ENCODE measurements at places on chromosomes 1 and 21. TPM values are rescaled to one million over a fixed set of nuclear protein-coding genes. Genes with fewer than 3 reads are reported as not detected.

- no peak overlapping the region for H3K4me3 ChIP-seq
- no peaks in the 10 kb centered on the region for H3K27me3 ChIP-seq
- H3K36me3 ChIP-seq = no peaks in the 10 kb centered on the region
- H3K4me1 ChIP-seq = no peaks in the 10 kb centered on the region
Measured at GRCh38 chr1:167808104-167808503, 86.3 kb downstream of the MPZL1 start.

DNA sequence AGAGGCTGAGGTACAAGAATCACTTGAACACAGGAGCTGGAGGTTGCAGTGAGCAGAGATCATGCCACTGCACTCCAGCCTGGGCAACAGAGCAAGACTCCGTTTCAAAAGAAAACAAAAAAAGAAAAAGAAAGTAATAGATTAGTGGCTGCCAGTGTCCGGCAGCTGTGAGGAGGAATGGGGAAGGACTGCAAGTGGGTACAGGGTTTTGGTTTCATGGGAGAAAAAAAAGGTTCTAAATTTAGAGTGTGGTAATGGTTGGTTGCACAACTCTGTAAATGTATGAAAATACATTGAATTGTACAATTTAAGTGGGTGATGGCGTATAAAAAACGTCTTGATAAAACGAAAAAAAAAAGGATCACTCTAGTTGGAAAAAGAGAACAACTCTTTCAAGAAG lies 6.7 kb downstream of the TAF1A start:
- peaks cover 3% of the 10 kb centered on the region for H3K4me1 ChIP-seq
- H3K36me3 ChIP-seq = no peaks in the 10 kb centered on the region
- no peak for DNase-seq
- no peaks in the 10 kb centered on the region for H3K27me3 ChIP-seq
- H3K27ac ChIP-seq = no peak overlapping the region

GRCh38 chr1:198776602-198777029 lies 137.8 kb downstream of the PTPRC start:
- no peaks in the 10 kb centered on the region for H3K4me1 ChIP-seq
- DNase-seq = no peak
- H3K27ac ChIP-seq = no peak overlapping the region
- no peaks in the 10 kb centered on the region for H3K36me3 ChIP-seq

DNA sequence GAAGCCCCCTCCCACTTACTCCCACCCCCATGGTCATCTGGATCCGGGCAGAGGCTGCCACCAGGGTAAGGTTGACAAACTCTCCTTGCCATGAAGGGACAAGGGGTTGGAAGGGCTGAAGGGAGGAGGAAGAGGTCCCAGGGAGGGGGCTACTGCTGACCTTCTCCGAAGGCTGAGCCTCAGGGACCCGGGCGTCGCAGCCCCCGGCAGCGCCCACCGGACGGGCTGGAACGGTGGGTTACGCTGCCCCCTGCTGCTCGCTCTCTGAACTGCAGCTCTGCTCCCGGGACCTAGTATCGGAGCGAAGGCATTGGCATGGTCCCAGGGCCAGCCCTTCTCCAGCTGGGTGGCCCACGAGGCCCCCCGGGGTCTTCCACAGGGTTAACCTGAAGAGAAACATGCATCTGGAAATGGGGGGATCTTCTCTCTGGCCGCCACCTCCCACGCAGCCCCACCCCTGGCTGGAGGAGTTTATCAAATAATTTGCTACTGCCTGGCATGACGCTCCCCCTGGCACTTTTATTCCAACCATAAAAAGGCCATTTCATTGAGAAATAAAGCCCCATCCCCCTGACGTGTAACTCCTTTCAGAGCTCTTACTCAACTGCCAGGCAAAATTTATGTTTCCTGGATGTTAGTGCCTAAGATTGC lies 70.4 kb upstream of the TARDBP start:
- H3K36me3 ChIP-seq = no peaks in the 10 kb centered on the region
- H3K4me3 ChIP-seq = no peak overlapping the region
- no peaks in the 10 kb centered on the region for H3K27me3 ChIP-seq

GRCh38 chr1:185585770-185586169 lies 148.4 kb upstream of the HMCN1 start:
- no peaks in the 10 kb centered on the region for H3K4me1 ChIP-seq
- H3K27ac ChIP-seq = no peak overlapping the region
- H3K27me3 ChIP-seq = no peaks in the 10 kb centered on the region
- H3K36me3 ChIP-seq = no peaks in the 10 kb centered on the region
- no peak for DNase-seq

DNA sequence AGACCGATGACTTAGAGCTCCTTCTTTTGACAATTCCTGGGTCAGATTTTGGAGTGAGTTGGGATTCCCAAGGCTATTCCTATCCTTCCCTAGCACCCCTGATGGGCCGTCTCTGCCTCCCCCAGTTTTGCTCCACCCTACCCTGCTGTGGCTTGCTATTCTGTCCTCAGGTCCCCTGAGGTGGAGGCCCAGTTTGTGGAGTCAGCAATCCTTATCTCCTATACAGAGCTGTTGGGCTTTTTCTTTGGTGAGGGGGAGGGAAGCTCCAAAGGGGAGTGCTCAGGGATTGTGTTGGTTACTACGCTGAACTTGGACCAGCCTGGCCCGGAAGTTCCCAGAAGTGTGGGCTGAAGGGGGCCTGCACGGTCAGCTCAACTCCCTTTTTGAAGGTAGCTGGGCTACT lies 7.6 kb downstream of the SESN2 start:
- H3K4me3 ChIP-seq = no peak overlapping the region
- peaks cover 21% of the 10 kb centered on the region for H3K4me1 ChIP-seq
- H3K27me3 ChIP-seq = no peaks in the 10 kb centered on the region
- no peak overlapping the region for H3K27ac ChIP-seq

- no peaks in the 10 kb centered on the region for H3K27me3 ChIP-seq
- no peak for DNase-seq
- H3K4me3 ChIP-seq = no peak overlapping the region
- H3K27ac ChIP-seq = no peak overlapping the region
- H3K36me3 ChIP-seq = no peaks in the 10 kb centered on the region
- H3K4me1 ChIP-seq = no peaks in the 10 kb centered on the region
Measured at GRCh38 chr1:224510880-224511645, 76.5 kb upstream of the WDR26 start.

DNA sequence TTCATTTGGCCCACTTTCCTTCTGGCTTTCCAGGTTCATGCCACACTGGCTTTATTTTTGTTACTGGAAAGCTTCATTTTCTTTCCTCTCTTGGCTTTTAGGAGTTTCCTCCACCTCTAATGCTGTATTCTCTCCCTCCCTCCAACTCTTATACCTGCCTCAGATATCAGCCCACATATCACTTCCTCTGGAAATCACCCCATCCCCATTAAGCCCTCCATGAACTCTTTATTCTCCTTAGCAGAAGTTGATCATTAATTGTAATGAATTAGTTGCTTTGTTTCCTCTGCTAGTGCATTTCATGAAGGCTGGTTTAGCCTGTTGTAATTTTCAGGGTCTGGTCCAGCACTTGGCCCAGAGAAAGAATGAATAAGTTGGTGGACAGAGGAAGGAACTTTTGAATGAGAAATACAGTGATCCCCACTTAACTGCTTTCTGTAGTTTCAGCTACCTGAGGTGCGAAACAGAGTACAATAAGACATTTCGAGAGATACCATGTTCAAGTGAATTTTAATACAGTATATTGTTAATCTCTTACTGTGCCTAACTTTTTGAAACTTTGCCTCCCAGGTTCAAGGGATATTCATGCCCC lies 1.7 kb downstream of the SOAT1 start:
- H3K4me1 ChIP-seq = peaks cover 2% of the 10 kb centered on the region
- H3K36me3 ChIP-seq = no peaks in the 10 kb centered on the region
- no peak for DNase-seq
- H3K27me3 ChIP-seq = no peaks in the 10 kb centered on the region
- H3K27ac ChIP-seq = no peak overlapping the region

DNA sequence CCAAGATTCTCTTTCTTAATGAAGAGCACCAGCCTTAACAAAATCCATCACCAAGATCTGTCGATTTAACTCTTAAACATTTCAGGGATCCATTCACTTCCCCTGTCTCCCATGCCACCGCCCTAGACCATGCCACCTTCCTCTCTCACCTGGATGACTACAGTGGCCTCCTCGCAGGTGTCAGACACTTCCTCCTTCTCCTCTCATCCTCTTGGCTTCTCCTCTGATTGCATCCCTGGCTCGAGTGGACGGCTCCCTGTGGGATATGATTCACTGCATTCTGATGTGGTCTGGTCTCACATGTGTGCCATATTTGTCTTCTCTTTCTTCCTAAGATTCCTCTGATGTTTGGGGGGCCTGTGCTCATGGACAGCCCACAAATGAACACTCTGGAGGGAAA lies 66.4 kb upstream of the KLHDC7A start:
- no peaks in the 10 kb centered on the region for H3K27me3 ChIP-seq
- DNase-seq = no peak
- no peak overlapping the region for H3K27ac ChIP-seq
- H3K36me3 ChIP-seq = no peaks in the 10 kb centered on the region
- no peaks in the 10 kb centered on the region for H3K4me1 ChIP-seq
- H3K4me3 ChIP-seq = no peak overlapping the region

- no peak overlapping the region for H3K4me3 ChIP-seq
- H3K36me3 ChIP-seq = no peaks in the 10 kb centered on the region
- no peak overlapping the region for H3K27ac ChIP-seq
- no peak for DNase-seq
- no peaks in the 10 kb centered on the region for H3K4me1 ChIP-seq
- H3K27me3 ChIP-seq = no peaks in the 10 kb centered on the region
Measured at GRCh38 chr1:109161858-109162606, 48.1 kb downstream of the ELAPOR1 start.

DNA sequence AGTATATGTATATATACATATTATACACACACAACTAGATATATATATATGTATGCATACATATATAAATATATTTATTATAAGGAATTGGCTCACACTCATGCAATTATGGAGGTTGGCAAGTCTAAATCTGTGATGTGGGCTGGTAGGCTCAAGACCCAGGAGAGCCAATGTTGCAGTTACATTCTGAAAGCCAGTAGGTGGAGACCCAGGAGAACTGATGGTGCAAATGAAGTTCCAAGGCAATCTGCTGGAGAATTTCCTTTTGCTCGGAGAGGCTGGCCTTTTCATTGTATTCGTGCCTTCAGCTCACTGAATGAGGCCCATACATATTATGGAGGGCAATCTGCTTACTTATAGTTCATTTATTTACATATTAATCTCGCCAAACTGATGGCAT lies 9.4 kb downstream of the IVL start:
- no peaks in the 10 kb centered on the region for H3K36me3 ChIP-seq
- no peak overlapping the region for H3K27ac ChIP-seq
- no peak overlapping the region for H3K4me3 ChIP-seq
- no peaks in the 10 kb centered on the region for H3K27me3 ChIP-seq
- no peaks in the 10 kb centered on the region for H3K4me1 ChIP-seq

- DNase-seq = no peak
- H3K27me3 ChIP-seq = no peaks in the 10 kb centered on the region
- H3K27ac ChIP-seq = no peak overlapping the region
- no peak overlapping the region for H3K4me3 ChIP-seq
- H3K36me3 ChIP-seq = no peaks in the 10 kb centered on the region
Measured at GRCh38 chr1:22721122-22721873, 10.7 kb downstream of the EPHB2 start.

GRCh38 chr1:39144924-39145323 lies 59.6 kb upstream of the MACF1 start:
- H3K27me3 ChIP-seq = no peaks in the 10 kb centered on the region
- no peak overlapping the region for H3K4me3 ChIP-seq
- peaks cover 6% of the 10 kb centered on the region for H3K4me1 ChIP-seq
- no peaks in the 10 kb centered on the region for H3K36me3 ChIP-seq

TNNT2 gene
- total RNA-seq = 0.11 TPM

CLCA2 gene
- total RNA-seq = not detected
